WTC11 (cell line): ENCODE measurements at places on chromosomes 1 and 21.

GRCh38 chr1:60114745-60115318 lies 41.3 kb upstream of the C1orf87 start:
- peak; percentile 8 for DNase-seq

GRCh38 chr21:43717166-43717853 lies 1.6 kb upstream of the PDXK start:
- no peak for DNase-seq

DNA sequence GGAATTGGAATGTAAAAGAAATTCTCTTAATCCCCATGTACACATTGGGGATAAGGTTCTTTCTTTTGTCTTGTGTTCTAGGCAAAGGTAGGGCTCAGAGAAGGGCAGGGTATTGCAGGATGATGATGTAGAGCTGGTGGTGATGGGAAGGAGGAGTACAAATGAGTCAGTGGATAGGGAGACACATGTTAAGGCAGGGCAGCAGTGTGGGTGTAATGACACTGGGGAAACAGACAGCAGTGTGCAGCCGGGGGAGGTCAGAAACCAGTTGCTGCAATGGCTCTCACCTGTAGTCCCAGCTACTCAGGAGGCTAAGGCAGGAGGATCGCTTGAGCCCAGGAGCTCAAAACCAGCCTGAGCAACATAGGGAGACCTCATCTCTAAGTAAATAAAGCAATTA lies 5.1 kb downstream of the NLRP3 start:
- no peak for DNase-seq

DNA sequence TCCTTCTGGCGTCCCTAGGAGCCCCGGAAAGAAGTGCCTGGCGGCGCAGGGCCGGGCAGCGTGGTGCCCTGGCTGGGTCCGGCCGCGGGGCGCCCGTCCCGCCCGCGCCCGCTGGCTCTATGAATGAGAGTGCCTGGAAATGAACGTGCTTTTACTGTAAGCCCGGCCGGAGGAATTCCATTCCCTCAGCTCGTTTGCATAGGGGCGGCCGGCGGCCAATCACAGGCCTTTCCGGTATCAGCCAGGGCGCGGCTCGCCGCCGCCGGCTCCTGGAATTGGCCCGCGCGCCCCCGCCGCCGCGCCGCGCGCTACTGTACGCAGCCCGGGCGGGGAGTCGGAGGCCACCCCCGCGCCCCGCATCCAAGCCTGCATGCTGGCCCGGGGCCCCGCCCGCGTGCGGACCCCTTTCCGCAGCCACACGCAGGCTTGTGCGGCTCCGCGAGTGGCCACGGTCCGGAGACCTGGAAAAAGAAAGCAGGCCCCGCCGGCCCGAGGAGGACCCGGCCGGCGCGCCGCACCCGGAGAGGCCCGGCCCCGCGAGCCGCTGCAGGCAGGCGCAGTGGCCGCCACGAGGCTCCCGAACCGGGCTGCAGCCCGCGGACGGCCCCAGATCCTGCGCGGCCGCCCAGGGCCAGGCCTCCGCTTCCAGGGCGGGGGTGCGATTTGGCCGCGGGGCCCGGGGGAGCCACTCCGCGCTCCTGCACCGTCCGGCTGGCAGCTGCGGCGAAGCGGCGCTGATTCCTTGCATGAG lies 160.4 kb downstream of the RUNX1 start:
- DNase-seq: peak; percentile 92

DNA sequence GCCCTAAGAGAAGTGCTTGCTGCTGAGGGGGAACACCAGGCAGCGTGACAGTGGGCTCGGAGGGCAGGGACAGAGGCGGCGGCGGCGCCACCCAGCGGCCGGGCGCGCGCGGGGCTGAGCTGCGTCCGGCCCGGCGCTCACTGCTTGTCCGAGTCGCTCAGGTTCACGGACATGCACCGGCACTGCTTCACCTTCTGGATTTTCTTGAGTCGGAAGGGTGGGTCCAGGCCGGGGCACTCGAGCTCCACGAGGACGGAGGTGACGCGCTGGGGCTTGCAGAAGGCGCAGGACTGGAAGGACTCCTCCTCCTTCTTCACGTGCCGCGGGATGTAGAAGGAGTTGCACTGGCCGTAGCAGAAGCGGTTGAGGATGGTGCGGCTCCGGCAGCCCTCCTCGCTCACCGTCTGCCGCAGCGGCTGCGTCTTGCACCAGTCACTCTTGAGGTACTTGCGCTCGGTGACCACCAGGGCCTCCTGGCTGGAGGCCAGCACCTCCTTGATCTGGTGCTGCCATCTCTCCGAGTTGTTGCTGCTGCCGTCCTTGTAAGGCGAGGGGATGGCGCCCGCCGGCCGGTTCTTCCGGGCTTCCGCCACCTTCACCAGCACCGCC lies 119.0 kb downstream of the GREM2 start:
- peak; percentile 83 for DNase-seq

DNA sequence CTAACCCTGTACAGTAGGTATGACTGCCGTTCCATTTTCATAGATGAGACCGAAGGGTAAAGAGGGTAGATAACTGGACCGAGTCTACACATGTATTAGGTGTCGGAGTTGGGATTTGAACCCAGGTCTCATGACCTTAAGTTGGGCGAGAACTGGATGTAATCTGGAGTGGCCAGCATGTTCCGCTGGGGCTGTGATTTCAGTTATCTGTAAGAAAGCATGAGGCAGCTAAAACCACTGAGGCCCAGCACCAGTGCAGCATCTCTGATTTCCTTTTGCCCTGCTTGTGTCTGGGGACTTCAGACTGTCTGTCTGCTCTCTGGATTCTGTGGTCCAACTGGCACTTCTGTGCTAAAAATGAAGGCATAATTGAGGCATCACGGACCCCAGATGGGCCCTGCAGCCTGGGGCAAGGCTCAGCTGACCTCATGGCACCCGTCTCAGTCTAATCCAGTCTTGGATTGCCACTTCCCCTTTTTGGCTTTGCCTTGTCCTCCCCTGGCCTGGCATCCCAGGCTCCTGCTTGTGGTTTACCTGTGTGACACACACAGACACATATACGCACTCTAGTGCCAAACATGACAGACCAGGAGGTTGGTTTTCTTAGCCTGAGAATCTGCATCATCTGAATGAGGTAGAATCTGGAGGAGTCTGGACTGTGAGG lies 180.2 kb downstream of the KIF26B start:
- no peak for DNase-seq

DNA sequence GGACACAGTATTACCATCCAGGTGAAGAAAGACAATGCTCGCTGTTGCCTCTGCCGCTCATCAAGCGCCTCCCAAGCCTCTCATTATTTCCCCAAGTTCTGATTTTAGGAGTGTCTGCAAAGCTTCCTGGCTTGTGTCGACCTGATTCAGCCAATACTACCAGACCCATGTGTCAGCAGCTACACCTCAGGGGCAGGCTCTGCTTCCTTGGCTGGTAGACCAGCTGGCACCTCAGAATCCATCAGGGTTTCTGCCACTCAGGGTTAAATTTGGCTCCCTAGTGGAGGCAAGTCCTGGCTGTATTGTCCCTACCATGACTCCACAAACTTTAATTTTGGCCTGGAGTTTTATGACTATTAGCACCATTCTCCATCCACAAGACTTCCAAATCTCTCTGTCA lies 35.4 kb downstream of the SUSD4 start:
- no peak for DNase-seq

DNA sequence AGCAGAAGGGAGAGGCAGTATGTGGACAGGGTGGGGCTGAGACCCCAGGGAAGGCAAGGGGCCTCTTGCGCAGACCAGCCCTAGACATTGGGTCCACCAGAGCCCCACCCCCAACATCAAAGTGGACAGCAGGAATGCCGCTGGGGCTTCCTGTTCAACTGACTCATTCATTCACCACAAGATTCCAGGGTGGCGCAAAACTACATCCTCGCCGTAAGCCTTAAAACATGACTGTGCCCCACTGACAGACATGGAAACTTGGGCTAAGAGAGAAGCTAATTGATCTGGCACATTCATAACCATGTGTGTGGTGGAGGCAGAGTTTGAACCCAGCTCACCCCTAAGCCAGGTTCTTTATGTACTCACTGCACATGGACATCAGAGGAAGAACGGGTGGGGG lies 14.0 kb downstream of the COL16A1 start:
- DNase-seq: no peak

- DNase-seq: no peak
Measured at GRCh38 chr1:34425046-34425445, 248.3 kb downstream of the C1orf94 start.

DNA sequence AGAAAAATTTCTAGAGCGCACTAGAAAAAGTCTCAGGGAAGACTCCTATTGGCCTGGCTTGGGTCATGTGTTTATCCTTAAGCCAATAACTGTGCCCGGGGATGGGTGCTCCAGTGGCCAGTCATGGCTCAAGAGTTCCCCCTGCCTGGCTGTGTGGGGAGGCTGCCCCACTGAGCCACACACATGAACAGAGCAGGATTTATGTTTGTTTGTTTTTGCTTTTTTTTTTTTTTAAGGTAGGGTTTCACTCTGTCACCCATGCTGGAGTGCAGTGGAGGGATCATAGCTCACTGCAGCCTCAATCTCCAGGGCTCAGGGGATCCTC lies 21.8 kb downstream of the EDN2 start:
- no peak for DNase-seq

DNA sequence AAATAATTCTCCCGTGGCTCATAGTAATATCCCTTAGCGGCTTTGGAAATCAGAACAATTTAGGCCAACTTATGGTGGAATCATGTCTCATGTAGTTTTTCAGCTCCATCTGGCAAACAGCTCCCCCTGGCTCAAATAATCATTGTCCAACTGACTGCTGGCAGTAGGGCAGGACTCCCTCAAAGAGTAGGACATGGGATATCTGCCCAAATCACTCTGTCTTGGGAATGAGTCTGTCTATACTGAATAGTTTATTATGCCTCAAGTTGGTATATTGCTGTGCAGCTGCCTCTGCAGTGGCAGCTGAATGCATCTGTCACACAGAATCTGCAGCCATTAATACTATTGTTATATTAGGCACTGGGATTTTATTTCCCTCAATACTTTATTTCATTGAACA lies 255.7 kb downstream of the COL11A1 start:
- no peak for DNase-seq

- DNase-seq: no peak
Measured at GRCh38 chr1:221772117-221772516, 30.2 kb upstream of the DUSP10 start.

GRCh38 chr1:211959221-211959620 lies 76.1 kb downstream of the INTS7 start:
- no peak for DNase-seq

DNA sequence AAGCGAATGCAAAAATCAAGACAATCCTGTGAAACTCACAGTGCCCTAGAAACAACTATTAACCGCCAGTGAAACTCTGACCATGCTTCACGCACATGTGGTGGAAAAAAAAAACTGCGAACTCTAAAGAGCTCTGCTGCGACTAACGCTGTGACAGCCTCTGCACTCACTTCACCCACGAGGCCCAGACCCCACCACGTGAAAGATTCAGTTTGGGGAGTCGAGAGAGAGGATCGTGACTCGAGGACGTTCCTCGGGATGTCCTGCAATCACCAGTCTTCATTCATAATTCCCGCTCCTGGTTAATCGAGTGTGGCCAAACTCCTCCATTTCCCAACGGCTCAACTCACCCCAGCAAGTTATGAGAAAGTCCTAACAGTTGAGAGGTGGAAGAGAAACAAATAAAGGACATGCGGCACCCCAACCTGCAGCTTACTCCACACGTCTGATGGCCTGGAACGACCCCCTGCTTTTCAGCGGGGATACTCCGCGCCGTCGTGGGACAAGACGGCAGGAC lies 1.1 kb downstream of the SERBP1 start:
- DNase-seq: no peak

- no peak for DNase-seq
Measured at GRCh38 chr1:187788718-187789117, 960.0 kb downstream of the PLA2G4A start.

GRCh38 chr1:6313393-6314200 lies 52.7 kb upstream of the GPR153 start:
- DNase-seq: no peak
